Right atrium auricular region (tissue), 2 donors: ENCODE measurements at places on chromosomes 1 and 21. TPM values are rescaled to one million over a fixed set of nuclear protein-coding genes. Genes with fewer than 3 reads are reported as not detected.
A peak's percentile ranks its signal among the peaks of the same experiment; 100 is the strongest.

The LCE1D gene
- total RNA-seq = not detected

The CZIB gene
- 36.8 TPM for total RNA-seq

The SHISA4 gene
- 176 TPM for total RNA-seq

The BRINP3 gene
- total RNA-seq = 8.0 TPM

GRCh38 chr1:17370618-17371017, 1.4 kb upstream of the PADI6 start:
- DNase-seq = no peak
- no peak overlapping the region for H3K27ac ChIP-seq
- H3K36me3 ChIP-seq = no peaks in the 10 kb centered on the region

DNA sequence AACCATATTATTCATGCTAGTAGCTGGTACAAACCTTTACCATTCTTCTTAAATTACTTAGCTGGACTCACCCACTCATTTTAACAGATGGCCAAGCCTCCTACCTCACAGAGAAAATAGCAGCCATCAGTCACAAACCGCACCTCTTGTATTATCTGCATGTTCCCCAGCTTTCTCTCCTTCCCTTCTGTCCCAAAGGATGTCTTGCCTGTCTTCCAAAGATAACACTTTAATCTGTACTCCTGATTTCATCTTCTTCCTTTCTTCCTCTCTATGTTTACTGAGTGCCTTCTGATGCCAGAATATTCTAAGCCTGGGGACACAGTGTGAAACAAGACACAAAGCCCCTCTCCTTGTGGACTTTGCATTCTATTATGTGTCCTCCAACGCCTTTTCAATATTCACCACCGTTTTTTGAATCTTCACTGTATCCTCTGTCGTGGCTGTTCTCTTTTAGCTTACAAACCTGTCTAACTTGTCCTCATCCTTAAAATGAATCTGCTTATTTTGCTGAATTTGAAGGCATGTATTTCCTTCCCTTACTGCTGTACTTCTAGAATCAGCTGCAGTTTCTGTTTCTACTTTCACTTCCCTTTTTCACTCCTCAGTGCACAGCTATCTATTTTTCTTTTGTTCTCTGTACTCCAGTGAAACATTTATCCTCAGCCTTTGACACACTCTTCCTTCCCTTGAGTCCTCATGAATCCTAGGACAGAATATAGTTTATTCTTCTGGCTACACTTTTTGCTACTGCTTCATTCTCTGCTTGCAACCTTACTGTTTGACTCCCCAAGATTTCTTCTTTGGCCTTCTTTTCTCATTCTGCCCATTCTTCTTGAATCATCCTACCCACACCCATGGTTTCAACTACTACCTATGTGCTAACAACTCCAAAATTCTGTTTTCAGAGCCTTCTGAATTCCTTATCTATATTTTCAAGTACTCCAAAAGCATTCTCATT, 216.9 kb upstream of the SAMSN1 start:
- no peaks in the 10 kb centered on the region for H3K36me3 ChIP-seq
- H3K4me1 ChIP-seq = no peaks in the 10 kb centered on the region
- peak overlapping the region; percentile 1 for H3K4me3 ChIP-seq
- H3K27ac ChIP-seq = peak overlapping the region; percentile 8
- no peak for DNase-seq

DNA sequence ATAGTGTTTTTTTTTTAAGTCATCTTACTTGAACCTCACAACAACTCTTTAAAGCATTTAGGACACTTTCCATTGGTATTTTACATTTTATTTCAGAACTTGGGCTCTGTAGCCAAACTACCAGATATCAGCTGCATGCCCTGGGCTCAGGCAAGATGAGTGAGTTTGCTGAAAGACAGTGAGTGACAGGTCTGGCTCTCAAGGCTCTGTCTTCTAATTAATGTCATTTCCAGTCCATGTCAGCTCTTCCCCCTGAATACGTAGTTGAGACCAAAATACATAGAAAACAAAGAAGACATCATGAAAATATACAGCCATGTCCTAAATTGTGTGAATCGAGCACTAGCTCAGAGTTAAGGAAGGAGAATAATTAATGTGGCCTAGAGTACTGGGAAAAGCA, 39.7 kb downstream of the PRRX1 start:
- no peak for DNase-seq
- H3K36me3 ChIP-seq = no peaks in the 10 kb centered on the region
- H3K27ac ChIP-seq = no peak overlapping the region

GRCh38 chr1:166975361-166976129, at the start of gene ILDR2:
ILDR2 (minus strand) TSS chr1:166975540; CDS start chr1:166975268, 272 bp downstream.
- H3K4me1 ChIP-seq = no peaks in the 10 kb centered on the region
- DNase-seq = peak; percentile 59
- H3K4me3 ChIP-seq = peak within 1 kb of the TSS; percentile 76
- H3K27ac ChIP-seq = peak within 1 kb of the TSS; percentile 80
- H3K27me3 ChIP-seq = no peaks in the 10 kb centered on the region

The HPCAL4 gene
- total RNA-seq = 1.3 TPM

GRCh38 chr1:34824817-34825454, 32.1 kb downstream of the GJA4 start:
- H3K4me1 ChIP-seq = peaks cover 10% of the 10 kb centered on the region
- no peaks in the 10 kb centered on the region for H3K27me3 ChIP-seq
- no peak for DNase-seq
- no peaks in the 10 kb centered on the region for H3K36me3 ChIP-seq
- H3K4me3 ChIP-seq = no peak overlapping the region

The C1orf87 gene
- not detected for total RNA-seq

DNA sequence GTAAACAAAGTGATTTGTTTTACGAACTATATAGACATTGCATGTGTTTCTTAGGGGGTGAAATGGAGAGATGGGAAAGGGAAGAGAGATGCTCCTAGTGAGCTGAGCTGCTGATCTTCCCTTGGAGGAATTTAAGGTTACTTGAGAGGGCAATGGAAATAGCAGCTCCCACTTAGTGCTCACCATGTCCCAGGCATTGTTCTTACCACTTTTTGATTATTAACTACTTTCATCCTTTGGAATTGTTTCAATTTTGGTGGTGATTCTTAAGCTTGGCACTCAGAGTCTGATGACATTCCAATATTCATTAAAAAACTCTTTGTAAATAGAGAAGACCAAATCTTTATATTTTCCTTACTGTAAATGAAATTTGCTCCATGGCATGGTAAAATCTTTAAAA, 124.9 kb downstream of the ITSN1 start:
- H3K27me3 ChIP-seq = no peaks in the 10 kb centered on the region
- no peak overlapping the region for H3K27ac ChIP-seq
- H3K4me3 ChIP-seq = no peak overlapping the region
- peaks cover 34% of the 10 kb centered on the region for H3K36me3 ChIP-seq
- H3K4me1 ChIP-seq = peaks cover 5% of the 10 kb centered on the region

DNA sequence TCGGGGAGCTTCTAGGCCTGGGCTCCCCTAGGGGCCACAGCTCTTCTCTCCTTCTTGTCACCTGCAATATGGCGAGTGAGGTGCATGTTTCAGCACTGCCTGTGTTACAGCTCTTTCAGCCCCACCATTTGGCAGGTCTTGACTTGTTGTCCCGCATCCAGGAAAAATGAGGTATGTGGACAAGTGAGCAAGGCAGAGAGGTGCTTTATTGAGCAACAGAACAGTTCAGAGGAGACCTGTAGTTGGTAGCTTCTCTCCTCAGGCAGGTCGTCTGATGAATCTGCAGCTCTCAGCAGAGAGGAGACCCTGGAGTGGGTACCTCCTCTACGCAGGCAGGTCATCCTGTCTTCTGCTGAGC, 208.2 kb upstream of the USP25 start:
- no peaks in the 10 kb centered on the region for H3K27me3 ChIP-seq
- H3K4me1 ChIP-seq = no peaks in the 10 kb centered on the region
- H3K27ac ChIP-seq = no peak overlapping the region
- H3K4me3 ChIP-seq = no peak overlapping the region
- no peak for DNase-seq

GRCh38 chr21:45502006-45502345, 40.3 kb downstream of the SLC19A1 start:
- DNase-seq = no peak
- H3K4me3 ChIP-seq = no peak overlapping the region
- H3K36me3 ChIP-seq = peaks cover 20% of the 10 kb centered on the region
- no peaks in the 10 kb centered on the region for H3K27me3 ChIP-seq

The ADCY10 gene
- not detected for total RNA-seq

The FAM151A gene
- total RNA-seq = not detected

DNA sequence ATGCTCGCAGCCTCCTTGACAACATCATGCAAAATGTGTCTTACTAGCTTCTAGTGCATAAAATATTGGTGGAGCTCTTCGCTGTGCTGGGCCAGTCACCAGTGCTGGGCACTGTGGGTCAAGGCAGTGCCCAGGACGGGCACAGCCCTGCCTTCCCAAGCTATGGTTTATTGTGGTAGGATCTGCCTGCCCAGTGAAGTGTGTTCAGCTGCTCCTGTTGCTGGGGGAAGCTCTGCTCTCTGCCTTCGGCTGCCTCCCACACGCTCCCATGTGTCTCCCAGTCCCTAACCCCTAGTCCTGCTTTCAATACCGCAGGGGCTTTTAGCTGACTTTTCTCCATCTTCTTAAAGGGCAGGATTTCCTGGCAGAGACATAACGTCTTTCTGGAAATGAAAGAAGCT, 15.7 kb downstream of the EPHX1 start:
- no peak overlapping the region for H3K4me3 ChIP-seq
- H3K27me3 ChIP-seq = no peaks in the 10 kb centered on the region
- no peak overlapping the region for H3K27ac ChIP-seq
- peaks cover 2% of the 10 kb centered on the region for H3K36me3 ChIP-seq
- DNase-seq = no peak

- H3K36me3 ChIP-seq = no peaks in the 10 kb centered on the region
- H3K27me3 ChIP-seq = no peaks in the 10 kb centered on the region
- H3K4me1 ChIP-seq = no peaks in the 10 kb centered on the region
- no peak overlapping the region for H3K27ac ChIP-seq
- DNase-seq = no peak
Observed at GRCh38 chr1:74266001-74266400, 30.8 kb downstream of the TNNI3K start.

- no peak overlapping the region for H3K27ac ChIP-seq
- no peaks in the 10 kb centered on the region for H3K4me1 ChIP-seq
- no peak overlapping the region for H3K4me3 ChIP-seq
- no peak for DNase-seq
- H3K27me3 ChIP-seq = no peaks in the 10 kb centered on the region
- no peaks in the 10 kb centered on the region for H3K36me3 ChIP-seq
Observed at GRCh38 chr1:2821966-2822620, 20.6 kb upstream of the TTC34 start.

- H3K27me3 ChIP-seq = no peaks in the 10 kb centered on the region
- no peak for DNase-seq
- H3K27ac ChIP-seq = peak overlapping the region; percentile 67
- H3K36me3 ChIP-seq = no peaks in the 10 kb centered on the region
Observed at GRCh38 chr1:223344491-223344890, 19.5 kb downstream of the SUSD4 start.

- peak overlapping the region; percentile 0 for H3K27ac ChIP-seq
- H3K4me3 ChIP-seq = no peak overlapping the region
- no peaks in the 10 kb centered on the region for H3K27me3 ChIP-seq
- H3K4me1 ChIP-seq = peaks cover 8% of the 10 kb centered on the region
Observed at GRCh38 chr1:210377731-210378333, 49.1 kb downstream of the HHAT start.

The ZBTB8A gene
- 3.3 TPM for total RNA-seq

The C1orf116 gene
- total RNA-seq = 0.07 TPM

- H3K36me3 ChIP-seq = peaks cover 23% of the 10 kb centered on the region
- H3K27me3 ChIP-seq = no peaks in the 10 kb centered on the region
- DNase-seq = no peak
- H3K4me3 ChIP-seq = no peak overlapping the region
- peak overlapping the region; percentile 37 for H3K27ac ChIP-seq
Observed at GRCh38 chr1:203860396-203861025, 888 bp upstream of the SNRPE start.

The S100A9 gene
- total RNA-seq = 65.7 TPM

DNA sequence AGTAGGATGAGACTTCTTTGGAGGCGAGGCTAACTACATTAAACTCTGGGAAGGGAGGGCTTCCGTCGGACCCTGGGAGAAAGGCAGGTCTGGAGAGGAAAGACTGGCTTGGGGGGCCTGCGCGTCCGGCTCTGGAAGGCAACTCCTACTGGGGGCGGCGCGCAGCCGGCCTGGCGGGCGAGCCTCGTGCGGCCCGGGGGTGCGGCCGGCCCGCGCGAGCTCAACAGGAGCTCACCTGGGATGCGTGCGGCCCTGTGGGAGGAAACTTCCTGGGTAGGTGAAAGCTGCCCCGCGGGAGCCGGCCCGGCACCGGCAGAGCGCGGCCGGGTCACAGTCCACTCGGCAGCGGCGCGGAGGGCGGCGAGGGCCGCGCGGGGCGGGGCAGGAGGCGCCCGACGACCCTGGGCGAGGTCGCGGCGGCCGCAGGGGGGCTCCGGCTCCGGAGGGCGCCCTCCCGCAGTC, 449 bp downstream of the EPS15 start:
- no peak for DNase-seq
- H3K4me3 ChIP-seq = peak overlapping the region; percentile 95
- no peaks in the 10 kb centered on the region for H3K36me3 ChIP-seq
- H3K27ac ChIP-seq = peak overlapping the region; percentile 87
- H3K27me3 ChIP-seq = no peaks in the 10 kb centered on the region

DNA sequence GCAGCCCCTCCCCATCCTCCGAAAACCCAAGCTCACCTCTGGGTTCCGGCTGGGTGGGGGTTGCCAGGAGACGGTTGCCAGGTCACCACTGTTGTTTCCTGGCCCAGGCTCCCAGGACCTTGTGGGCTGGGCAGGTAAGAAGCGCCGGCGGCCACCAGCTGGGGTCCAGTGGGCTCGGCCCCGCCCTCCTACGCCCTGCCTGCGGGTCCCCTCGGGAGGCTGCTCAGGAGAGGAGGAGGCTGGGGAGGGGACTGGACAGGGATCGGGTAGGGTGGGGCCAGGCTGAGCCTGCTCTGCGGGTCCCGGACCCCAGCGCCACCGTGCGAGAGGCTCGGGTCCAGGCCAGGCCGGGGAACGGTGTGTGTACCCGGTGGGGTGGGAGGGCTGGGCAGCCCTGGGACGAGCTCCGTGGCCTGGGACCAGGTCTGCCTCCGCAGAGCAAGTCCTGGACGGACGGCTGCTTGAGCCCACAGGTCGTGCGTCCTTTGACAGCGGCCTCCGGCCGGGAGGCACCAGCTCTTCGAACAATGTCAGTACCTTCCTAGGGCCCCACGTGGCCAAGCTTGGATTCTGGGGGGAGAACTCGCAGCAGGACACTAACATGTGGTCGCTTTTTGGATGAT, at the start of gene TTLL10:
Gene TTLL10, plus strand, starts transcription at position 88 of the 623 bp plus-strand sequence. CDS start 5,336 bp downstream, outside the sequence.
- H3K4me3 ChIP-seq = no peak within 1 kb of the TSS
- no peaks in the 10 kb centered on the region for H3K36me3 ChIP-seq
- no peak within 1 kb of the TSS for H3K27ac ChIP-seq

- H3K36me3 ChIP-seq = no peaks in the 10 kb centered on the region
- peak overlapping the region; percentile 49 for H3K27ac ChIP-seq
Observed at GRCh38 chr1:43207229-43207853, 35.2 kb downstream of the CFAP57 start.
